ENCODE measurements at places on chromosomes 6 and 20.

GRCh38 chr6:42468273-42468672, 16.5 kb upstream of the TRERF1 start:
- DNase-seq: no peak

- no peak for DNase-seq
Measured at GRCh38 chr20:19392344-19393130, 180.1 kb downstream of the SLC24A3 start.

- no peak for DNase-seq
Measured at GRCh38 chr6:12001004-12001705, 11.0 kb upstream of the HIVEP1 start.

DNA sequence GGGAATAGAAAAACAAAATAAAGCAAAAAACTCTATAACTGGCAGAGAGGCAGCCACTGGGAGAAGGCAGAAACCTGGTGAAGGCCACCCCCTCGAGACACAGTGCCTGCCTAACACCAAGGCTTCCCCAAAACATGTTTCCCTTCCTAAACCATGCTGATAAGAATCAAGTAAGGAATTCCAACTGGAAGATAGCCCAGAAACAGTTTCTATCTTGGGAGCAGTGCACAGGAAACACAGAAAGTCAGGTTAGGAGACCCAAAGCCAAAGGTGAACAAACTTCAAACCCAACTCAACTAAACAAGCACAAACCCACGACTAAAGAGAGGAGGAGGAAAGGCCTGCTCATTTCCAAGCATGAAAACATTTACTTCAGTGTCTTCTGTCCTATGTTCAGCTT, 433.7 kb upstream of the RGS17 start:
- DNase-seq: no peak

- DNase-seq: peak; percentile 27
Measured at GRCh38 chr6:125906158-125906998, 50.2 kb upstream of the HINT3 start.

DNA sequence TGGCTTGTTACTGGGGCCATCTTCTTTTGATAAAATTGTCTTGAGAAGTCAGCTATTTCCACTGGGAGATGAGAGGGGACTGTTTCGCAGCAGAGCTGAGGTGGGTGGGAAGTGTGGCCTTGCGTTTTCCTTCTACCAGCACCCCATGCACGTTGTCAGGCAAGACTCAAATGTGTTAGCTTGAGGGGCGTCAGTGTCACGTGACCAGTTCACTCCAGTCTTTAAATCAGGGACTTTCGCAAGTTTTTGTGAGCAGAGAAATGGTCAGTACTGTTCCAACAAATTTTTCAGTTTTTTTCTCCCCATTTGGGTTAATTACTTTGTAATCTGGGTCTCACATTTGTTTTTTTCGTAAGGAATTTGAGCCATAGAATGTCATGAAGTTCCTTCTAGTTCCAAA, 20.7 kb upstream of the ADRM1 start:
- DNase-seq: no peak

GRCh38 chr6:118791499-118791898, 102.5 kb upstream of the ASF1A start:
- DNase-seq: no peak

DNA sequence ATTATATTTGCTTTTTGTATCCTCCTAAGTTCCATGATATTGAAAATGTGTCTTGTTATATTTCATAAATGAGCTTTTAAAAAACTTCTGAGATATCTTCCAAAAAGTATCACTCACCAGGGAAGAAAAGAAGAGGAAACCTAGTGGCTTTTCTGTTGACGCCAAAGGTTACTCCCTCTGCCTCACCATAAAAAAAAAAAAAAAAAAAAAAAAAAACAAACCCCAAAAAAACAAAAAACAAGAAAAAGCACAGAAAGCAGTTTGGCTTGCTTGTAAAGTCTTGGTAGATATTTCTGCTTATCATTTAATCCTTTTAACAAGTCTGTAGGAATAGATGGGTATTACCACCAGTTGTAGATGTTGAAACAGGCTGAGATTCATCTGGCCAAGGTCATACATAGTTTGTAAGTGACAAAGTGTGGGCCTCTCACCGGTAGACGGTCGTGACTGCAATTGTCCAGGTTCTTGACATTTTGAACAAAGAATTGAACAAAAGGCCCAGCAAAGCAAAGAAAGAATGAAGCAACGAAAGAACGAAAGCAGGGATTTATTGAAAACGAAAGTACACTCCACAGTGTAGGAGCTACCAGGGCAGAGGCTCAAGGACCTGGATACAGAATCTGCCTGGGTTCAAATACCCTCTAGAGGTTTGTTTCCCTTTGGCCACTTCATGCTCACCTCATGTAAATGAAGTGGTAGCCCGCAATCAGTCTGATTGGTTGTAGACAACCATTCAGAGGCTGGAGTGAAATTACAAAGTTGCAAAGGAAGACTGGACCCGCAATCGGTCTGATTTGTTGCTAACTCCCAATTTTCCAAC, 11.6 kb upstream of the ELOVL5 start:
- no peak for DNase-seq

DNA sequence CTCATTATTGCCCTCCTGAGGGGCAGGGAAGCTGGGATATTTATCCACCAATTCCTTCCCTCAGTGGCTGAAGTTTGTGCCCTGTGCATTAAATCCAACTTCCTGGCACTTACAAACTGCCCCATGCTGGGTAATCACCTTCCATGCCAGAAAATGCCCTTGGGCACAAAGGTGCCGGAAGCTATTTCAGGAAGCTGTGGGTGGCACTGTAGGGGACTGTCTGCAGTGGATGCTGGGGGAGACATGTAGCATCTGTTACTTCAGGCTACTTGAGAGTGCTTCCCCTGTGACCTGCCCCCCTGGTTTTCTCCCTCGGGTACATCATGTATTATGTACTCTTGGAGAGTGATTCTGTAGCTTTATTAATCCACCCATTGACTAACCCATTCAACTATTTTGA, 24.7 kb upstream of the RALGAPA2 start:
- DNase-seq: no peak

DNA sequence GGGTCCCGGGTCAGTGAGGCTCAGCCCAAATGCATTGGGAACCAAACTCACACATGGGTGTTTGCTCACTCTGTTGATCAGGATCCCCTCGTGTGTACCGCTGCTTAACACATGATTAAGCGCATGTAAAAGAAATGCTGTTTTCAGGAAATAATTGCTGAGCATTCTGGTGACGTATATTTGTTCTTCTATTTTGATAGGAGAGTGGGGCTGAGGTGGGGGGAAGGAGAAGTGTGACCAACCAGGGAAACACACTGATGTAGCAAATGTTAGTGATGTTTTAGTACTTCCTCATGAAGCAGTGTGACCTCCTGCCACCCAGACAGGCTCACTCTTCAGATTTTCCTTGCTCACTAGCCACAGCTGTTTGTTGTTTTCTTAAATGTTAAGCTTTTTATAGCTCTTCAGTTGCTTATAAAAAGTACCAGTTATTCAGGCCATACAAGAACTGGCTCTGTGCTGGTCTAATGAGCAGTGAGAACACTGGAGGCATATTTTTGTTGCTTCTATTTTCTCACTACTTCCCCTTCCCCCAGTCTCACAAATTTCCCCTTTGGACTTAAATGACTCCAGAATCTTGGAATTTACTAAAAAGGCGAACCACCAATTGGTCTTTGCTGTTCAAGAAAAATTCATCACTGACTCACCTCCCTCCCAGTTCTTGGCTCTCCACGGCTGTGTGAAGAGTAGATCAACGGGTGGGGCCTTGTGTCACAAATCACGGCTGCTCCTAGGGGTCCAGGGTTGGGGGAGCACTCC, 79.2 kb upstream of the BACH2 start:
- no peak for DNase-seq

DNA sequence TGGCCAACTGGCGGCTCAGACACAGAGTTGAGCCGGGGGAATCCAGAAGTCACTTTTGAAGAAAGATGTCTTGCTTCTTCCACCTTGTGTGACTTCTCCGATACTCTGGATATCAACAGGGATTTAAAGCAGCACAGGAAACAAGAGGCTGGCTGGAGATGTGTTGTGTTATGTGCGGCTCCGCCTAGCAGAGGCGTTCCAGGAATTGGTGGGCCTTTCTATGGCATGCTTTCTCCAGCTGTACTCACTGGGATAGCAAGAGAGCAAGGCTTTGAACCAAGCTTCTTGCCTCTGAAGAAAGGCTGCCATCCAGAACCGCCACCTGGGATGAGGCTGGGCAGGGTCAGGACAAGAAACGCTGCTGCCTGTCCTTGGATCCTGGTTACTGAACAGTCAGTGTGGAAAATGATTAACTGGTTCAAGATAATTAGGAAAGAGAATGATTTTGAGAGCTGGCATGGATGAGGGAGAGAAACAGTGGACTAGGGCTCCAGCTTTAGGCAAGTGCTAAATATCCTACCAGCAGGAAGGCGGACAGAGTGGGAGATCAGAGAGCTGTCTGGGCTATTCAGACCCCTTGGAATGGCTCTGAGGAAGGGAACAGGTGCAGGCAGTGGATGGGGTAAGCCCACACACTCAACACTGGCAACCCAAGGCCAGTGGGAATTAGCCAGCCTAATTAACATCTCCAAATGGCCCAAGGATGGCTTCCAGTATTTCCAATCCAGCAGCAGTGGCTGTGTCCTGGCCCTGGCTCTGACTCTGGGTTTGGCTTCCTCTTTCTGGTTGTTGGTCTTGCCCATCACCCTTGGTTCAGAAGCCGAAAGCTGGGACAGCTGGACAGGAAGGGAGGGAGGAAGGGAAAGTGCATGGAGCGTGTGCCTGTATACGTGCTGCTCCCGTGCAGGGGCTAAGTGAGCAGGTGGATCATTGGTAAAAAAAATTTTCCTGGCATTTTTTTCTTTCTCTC, 31.9 kb downstream of the INSM1 start:
- DNase-seq: no peak

- DNase-seq: no peak
Measured at GRCh38 chr20:20371083-20371482, 3.2 kb downstream of the INSM1 start.

GRCh38 chr20:7113577-7114466, 346.3 kb downstream of the BMP2 start:
- DNase-seq: no peak

DNA sequence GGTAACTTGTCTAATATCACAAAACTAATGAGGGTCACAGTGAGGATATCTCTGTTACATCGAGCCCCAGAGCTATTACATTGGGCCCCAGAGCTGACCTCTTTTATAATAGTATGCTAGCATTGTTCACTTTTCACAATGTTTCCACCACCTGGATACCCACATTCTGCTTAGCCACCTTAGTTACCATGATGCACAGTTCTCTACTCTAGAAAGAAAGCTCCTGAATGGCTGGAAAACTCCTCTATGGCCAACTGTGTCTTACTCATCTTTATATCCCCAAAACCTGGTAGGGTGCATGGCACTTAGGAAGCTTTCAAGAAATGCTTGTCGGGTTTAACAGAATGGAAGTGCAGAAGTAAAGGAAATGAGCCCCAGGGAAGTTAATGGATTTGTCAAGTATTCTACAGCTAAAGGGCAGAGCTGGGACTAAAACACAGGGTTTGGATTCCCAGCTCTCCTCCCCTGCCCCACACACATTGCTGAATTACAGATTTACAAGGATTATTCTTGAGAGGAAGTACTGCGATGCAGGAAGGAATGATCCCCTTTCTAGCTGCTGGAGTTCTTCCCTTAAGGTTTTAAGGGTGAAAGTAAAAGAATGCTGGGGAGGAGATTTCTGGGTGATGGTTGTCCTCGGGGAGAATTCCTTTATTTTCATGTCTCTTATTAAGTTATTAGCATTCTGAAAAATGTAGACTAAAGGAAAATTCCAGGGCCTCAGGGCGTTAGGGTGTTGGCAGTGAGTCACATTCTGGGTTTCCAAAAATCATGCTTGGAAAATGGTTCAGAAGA, 16.1 kb upstream of the HINT3 start:
- DNase-seq: no peak

DNA sequence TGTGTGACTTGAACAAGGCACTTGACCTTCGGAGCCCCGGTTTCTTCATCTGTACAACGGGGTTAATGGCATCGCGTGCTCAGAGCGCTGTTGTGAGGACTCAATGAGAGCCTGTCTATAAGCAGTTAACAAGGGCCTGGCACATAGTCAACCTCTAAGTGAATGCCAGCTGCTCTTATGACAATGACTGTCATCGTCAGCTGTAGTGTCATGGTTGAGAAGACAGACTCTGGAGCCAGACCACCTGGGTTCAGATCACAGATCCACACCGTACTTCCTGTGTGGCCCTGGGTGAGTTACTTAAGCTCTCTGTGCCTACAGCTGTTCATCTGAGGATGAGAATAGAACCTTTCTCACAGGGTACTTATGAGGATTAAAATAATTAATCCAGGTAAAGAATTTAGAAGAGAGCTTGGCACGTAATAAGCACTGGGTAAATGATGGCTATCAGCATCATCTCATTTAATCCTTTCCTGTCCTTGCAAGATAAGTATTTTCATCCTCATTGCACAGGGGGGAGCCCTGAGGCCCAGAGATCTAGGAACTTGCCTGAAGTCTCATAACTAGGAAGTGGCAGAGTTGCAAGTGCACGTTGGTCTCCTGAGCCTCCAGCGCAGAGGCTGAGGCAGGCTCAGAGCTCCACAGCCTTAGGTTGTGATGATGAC, 105.3 kb downstream of the EYA2 start:
- no peak for DNase-seq

DNA sequence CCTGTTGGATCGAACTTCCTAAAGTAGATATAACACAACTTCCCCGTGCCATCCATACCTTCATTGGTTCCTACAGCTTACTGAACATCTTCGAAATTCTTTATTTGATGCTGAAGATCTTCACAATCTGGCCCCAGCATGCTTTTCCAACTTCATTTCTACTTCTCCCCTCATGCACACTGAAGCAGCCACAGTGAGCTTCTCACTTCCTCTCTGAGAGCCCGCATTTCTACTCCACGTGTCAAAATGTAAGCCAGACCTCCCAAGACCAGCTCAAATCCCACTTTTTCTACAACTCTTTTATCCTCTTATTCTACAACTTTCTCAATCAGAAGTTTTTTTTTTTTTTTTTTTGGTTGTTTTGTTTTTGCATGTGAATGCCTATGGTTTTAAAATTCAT, 254.7 kb downstream of the GMPR start:
- DNase-seq: no peak

GRCh38 chr6:117783279-117783678, 108.0 kb downstream of the NUS1 start:
- no peak for DNase-seq

DNA sequence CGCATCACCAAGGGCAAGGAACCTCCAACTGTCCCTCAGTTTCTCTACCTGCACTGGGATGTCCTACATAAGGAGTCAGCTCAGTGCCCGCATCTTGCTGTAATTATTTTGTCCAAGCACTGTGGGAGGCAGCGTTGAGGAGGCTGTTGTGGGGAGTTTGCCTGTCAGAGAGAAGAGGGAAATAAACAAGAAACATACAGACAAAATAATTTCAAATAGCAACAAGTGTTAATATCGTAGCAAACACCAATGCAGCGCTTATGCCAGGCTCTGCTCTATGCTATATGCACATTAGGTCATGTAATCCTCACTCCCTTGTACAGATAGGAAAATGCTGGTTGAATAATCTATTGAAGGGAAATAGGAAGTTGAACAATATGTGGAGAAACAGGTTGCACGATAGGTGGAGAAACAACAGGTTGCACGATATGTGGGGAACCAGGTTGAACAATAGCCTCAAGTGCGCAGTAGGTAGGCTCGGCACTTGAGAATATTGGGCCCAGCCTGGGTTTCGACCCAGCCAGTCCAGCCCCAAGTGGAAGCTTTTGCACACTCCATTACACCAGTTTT, 91.2 kb upstream of the SIRPA start:
- no peak for DNase-seq

All from activated CD4-positive, alpha-beta T cell treated with anti-CD3 and anti-CD28 coated beads for 1 hour (primary cell).